Stimulated activated CD4-positive, alpha-beta T cell treated with anti-CD3 and anti-CD28 coated beads, Interleukin-2, amount 100 ng/mL, for 24 hours (primary cell): ENCODE measurements at places on chromosomes 16 and 17.
A peak's percentile ranks its signal among the peaks of the same experiment; 100 is the strongest.

DNA sequence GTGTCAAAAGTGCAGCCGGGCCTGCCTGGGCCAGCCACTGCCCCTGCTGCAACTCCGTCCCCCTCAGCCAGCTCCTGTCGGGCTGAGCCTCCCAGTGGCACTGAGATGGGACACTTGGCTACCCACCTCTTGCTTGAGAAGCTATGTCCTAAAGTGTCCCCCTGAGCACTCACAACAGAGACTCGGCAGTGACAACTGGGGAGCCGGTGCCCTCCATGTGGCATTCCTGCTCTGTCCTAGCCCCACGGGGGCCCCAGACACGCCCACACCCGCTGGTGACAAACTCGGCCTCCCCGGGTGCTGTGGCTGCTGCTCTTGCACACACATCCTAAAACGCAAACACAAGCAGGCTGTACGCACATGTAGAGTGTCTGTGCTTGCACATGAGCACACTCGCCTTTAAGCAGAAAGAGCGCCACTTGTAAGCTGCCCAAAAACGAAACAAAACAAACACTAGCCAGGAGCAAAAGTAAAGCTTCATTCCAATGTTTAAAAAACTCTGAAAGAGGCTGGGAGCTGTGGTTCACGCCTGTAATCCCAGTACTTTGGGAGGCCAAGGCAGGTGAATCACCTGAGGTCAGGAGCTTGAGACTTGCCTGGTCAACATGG lies 253.9 kb downstream of the RBFOX3 start:
- DNase-seq = no peak

GRCh38 chr17:12510535-12510934 lies 155.2 kb upstream of the MYOCD start:
- DNase-seq = no peak

DNA sequence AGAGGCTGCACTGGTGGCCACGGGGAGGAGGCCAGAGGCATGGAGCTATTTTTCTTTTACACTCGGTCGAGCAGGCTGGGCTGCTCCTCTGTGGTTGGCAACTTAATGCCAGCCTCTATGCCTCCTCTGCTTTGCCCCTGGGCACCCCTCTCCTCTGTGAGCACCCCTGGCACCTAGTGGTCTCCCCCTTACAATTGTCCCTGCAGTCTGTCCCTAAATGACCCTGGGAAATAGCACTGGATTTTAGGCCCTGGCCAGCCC lies 27.0 kb downstream of the LRRC75A start:
- DNase-seq = no peak

GRCh38 chr17:81866440-81867169 lies 4.5 kb downstream of the ARHGDIA start:
- peak; percentile 40 for DNase-seq

- no peak for DNase-seq
Measured at GRCh38 chr16:19507867-19508266, 14.0 kb downstream of the GDE1 start.
